ENCODE measurements at places on chromosomes 2 and 18. TPM values are rescaled to one million over a fixed set of nuclear protein-coding genes. Genes with fewer than 3 reads are reported as not detected.

Gene CDCA7
- 28.8 TPM for total RNA-seq

Gene TDRD15
- total RNA-seq = not detected

Gene CPO
- total RNA-seq = not detected

Gene GAREM2
- total RNA-seq = 0.88 TPM

Gene FBXO36
- 6.4 TPM for total RNA-seq

GRCh38 chr2:104841744-104842143 lies 12.2 kb upstream of the POU3F3 start:
- no peak for DNase-seq

DNA sequence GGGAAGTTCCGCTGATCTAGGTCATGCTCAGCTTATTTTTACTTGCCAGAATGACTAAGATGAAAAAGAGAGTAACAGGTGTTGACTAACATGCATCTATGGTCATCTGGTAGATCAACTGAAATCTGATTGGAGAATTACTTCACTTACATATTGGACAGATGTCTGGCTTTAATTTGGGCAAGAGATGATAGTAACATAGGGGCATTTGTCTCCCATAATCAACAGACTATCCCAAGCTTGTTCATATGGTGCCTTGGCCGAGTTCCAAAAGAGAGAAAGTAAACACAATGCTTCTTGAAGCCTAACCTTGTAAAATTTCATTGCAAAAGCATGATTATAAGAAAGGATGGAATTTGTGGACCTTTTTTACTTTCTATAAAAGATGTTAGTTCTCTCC lies 503.7 kb downstream of the ADCYAP1 start:
- DNase-seq = peak; percentile 1

DNA sequence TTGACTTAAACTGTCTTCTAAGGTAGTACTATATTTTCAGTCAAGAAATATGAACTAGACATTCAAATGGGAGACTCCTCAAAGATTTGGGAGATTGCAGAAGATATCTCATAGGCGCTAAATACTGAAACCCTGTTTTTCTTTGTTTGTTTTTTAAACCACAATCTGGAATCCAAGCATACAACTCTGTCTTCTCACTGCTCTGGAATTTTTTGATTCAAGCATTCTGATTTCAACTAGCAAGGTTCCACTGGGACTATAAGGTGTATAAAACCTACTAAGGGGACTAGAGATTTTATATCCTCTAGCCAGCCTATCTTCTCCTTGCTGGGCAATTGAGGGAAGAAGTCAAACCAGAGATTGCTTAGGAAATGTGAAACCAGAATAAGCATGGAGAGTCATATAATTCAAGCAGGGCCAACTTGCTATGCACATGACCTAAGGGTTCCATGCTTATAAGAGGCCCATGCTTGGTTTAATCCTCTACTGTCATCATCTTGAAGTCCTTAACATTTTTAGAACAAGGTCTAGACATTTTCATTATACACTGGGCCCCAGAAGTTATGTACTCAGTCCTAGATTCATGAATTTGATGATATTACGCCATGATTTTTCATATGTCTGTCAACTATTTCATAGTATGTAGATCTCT lies 405.5 kb downstream of the PARD3B start:
- no peak for DNase-seq

DNA sequence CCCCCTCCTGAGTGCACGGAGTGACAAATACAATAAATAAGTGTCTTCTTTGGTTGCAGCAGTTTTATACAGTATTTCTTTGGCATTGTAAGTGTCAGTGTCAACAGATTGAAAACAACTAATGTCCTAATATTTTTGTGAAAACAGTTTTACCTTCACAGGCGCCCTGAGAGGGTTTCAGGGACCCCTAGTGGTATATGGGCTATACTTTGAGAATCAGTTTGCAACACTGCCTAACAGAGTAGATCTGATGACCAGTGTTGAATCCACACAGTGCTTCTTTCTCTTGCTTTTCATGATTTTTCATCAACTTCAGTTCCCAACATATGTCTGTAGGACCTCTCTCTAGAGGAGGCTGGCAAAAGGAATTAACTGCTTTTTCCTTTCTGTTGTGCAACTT lies 162.2 kb downstream of the PRPF40A start:
- no peak for DNase-seq

DNA sequence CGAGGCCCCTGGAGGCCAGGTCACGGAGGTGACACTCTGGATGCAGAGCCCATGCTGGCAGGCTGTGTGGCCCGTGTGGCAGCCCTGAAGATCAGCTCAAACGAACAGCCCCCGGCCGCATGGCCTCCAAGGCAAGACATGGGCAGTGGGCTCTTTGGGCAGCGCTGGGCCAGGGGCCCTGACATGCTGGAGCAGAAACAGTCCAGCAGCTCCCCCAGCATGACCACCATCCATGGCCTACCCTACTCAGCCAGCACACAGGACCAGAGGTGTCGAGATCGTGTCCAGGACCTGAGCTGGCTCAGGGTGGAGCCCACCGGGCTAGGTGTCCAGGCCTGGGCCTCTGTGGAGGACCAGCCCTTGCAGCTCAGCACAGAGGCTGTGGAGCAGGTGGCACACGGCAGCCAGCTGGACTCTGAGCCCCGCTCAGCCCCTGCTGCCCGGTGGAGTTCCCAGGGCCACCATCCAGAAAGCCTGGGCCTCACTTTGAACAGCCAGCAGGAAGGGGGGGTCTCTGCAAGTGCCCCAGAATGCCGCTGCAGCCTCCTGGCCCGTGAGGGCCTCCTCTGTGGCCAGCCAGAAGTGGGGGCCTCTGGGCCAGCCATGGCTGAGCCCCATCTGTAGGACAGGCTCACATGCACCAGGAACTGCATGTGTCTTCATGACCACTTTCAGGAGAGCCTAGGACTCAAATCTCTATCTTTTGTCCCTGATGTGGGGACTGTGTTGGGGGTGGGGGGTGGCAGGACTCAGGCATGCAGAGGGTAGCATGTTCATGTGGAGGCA lies 8.9 kb downstream of the AMER3 start:
- DNase-seq = no peak

DNA sequence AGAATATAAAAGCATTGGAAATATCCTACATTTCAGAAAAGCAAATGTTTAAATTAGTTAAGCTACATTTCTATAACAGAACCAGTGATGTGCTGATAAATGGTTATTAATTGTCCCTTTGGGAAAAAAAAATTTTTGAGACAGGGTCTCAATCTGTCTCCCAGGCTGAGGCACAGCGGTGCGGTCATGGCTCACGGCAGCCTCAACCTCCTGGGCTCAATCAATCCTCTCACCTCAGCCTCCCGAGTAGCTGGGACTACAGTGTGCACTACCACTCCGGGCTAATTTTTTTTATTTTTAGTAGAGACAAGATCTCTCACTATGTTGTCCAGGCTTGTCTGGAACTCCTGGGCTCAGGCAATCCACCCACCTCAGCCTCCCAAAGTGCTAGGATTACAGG lies 194.8 kb upstream of the SALL3 start:
- no peak for DNase-seq

DNA sequence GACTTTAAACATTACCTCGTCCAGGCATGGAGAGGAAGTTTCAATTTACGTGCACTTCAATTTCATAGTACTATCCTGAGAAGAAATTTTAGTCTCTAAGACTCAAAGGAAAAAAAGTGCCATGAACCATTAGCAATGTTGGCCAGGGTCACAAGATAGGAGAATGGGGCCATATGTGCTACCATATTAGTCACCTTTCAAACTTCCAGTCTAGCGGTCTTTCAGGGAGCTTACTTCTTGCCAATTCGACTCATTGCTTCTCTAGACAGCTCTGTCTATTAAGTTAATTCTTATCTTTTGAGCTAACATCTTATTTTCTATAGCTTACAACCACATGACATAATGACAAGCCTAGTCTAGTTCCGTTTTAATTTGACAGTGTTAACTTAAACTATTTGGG lies 129.1 kb downstream of the ANKRD44 start:
- DNase-seq = peak; percentile 72

Data from RPMI7951 (cell line).